Erythroblast (primary cell): ENCODE measurements at places on chromosomes 4 and X.

- DNase-seq: no peak
Measured at GRCh38 chr4:13891544-13891939, 264.0 kb upstream of the BOD1L1 start.

- no peak for DNase-seq
Measured at GRCh38 chrX:54177306-54177705, 5.7 kb downstream of the FAM120C start.

GRCh38 chrX:3435057-3435456 is 88.6 kb upstream of the MXRA5 start:
- DNase-seq: no peak

GRCh38 chrX:100717363-100717762 is 14.6 kb downstream of the SYTL4 start:
- DNase-seq: no peak
